ENCODE measurements at places on chromosomes 7 and 10. TPM values are rescaled to one million over a fixed set of nuclear protein-coding genes. Genes with fewer than 3 reads are reported as not detected.
A peak's percentile ranks its signal among the peaks of the same experiment; 100 is the strongest.

DNA sequence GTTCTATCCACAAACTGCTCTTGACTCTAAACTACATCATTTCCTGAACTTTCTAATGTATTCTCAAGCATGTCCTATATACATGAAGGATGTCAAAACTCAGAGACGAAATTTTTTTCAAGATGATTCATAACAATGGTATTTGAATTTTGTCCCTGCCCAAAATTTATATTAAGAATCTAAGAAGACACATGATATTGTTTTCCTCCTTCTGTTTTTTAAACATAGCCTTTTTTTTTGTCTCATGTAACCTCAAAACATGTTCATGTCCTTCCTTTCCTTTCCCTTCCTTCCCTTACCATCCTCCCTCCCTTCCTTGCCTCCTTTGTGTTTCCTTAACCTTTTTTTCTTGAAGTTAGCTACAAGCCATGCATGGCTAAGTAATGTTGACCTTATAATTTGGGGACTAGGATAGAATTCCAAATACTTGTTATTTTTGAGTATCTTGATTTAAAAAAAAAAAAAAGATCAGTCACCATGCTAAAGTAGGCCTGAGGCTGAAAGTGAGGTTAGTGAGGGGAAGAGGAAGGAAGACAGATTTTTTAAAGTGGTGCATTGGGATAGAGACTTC, 163.0 kb downstream of the SUGCT start:
- no peak overlapping the region for H3K4me3 ChIP-seq
- H3K36me3 ChIP-seq: no peaks in the 10 kb centered on the region
- no peak overlapping the region for H3K27ac ChIP-seq
- DNase-seq: no peak

DNA sequence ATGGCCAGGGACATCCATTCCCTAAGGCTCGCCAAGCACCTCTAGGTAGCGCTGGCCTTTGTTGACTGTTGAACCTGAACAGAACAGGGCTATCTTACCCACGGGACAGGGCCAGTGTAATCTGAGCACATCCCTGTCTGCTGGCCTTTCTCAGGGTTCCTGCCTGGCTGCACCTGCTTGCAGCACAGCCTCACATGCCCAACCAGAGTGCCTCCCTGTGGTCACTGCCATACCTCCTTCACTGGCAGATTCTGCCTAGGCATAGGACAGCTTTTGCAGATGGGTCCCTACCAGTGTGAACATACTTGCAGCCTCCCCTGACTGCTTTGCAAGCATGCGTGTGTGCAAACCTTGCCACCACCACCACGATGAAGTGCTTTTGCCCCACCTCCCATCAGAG, 15.8 kb upstream of the LIPN start:
- peaks cover 6% of the 10 kb centered on the region for H3K27me3 ChIP-seq
- no peak for DNase-seq
- no peaks in the 10 kb centered on the region for H3K4me1 ChIP-seq
- no peaks in the 10 kb centered on the region for H3K36me3 ChIP-seq
- H3K4me3 ChIP-seq: no peak overlapping the region

Gene GIMAP4
- total RNA-seq: 288 TPM

DNA sequence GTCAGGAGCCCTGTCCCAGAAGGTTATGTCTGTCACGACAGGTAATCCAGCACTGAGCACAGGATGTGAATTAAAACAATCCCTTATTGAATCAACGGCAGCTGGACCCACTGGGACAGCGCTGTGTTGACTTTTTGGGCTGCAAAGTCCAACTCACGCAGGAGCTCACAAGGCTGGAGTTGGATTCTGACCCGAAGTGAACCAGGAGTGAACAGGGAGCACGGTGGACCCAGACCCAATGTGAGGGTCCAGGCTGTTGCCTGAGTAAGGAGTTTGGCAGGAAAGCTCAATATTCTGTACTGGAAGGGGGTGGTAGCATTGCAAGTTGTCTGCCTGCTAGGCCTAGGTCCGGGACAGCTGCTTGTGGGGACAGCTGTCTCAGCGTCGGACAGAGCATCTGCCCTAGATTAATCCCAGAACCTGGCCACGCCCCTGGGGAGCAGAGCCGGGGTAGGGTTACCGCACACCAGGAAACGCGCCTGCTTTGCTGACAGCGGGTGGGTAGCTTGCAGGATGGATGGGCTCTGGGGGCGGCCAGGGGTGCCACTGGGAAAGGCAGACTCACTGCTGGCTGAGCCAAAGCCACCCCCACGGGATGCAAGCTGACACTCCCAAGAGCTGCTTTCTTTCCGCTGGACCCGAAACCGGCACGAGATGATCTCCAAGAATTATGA, 24.0 kb downstream of the COL26A1 start:
- peak overlapping the region; percentile 31 for H3K4me3 ChIP-seq
- no peaks in the 10 kb centered on the region for H3K36me3 ChIP-seq
- no peak overlapping the region for H3K27ac ChIP-seq
- no peak for DNase-seq
- peaks cover 32% of the 10 kb centered on the region for H3K27me3 ChIP-seq

Measured in activated naive CD8-positive, alpha-beta T cell treated with anti-CD3 and anti-CD28 coated beads, Interleukin-2, amount 10 ng/mL, durations not matched to agents 7 days and 5 days (primary cell).